ENCODE measurements at places on chromosomes 13 and 19.

DNA sequence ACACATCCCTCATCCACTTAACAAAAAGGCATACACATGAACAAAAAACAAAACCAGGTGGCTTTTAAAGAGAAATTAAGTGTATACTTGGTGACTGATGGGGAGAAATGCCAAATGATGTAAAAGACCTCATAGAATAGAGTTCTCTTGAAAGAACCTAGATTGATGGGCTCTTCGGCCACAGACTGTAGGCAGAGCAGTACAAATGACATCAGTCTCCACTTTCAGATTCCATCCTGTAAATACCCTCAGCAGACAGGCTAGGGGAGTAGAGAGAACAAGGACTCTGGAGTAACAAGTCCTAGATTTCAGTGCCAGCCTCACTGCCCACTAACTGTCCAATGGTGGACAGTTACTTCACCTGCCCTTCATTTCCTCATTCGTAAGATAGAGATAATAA, 203.8 kb downstream of the MZT1 start:
- DNase-seq, result no peak

DNA sequence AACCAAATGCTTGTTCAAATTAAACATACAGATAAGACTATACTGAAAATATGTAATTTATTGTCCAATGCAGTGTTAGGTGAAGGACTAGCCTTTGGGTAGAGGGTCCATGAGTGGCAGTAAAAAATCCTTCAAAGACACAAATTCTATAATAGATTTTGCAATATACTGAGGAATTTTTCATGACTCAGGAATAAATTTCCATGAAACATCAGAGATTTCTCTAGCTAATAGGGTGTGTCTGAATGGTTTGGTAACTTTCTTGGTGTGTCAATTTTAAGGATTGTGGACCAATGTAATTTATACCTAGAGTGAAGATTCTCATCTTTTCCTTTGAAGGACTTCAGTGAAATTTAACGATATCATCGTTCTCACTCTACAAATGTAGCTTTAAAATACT, 546.7 kb downstream of the SLITRK5 start:
- no peak for DNase-seq

GRCh38 chr19:45834970-45835369, 19.9 kb upstream of the RSPH6A start:
- DNase-seq, result no peak

DNA sequence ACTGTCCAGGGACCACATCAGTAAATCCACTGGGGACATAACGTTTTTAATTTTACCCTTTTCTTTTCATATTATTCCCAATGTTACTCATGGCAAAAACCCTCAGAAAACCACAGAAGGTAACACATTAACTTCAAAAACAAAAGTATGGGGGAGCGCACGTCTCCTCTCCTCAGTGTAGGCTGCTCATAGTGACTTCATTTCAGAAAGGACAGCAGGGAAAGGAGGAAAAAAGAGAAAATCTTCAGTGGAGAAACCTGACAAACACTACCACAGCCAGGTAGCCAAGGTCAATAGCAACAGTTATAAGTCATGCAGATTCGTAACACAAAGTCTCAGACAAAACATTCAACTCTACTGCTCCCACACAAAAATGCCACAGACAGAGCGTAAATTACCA, 21.4 kb downstream of the DZIP1 start:
- DNase-seq, result no peak

GRCh38 chr19:4067396-4068046, 822 bp upstream of the ZBTB7A start:
- no peak for DNase-seq

All from fibroblast of the aortic adventitia (primary cell).